ENCODE measurements at places on chromosomes 2 and 18.

- no peak for DNase-seq
Observed at GRCh38 chr2:3022841-3023372, 354.7 kb downstream of the EIPR1 start.

- DNase-seq, result no peak
Observed at GRCh38 chr2:164044622-164045021, 308.8 kb upstream of the FIGN start.

- no peak for DNase-seq
Observed at GRCh38 chr18:250685-251084, 17.2 kb downstream of the THOC1 start.

- DNase-seq, result no peak
Observed at GRCh38 chr2:109435066-109435690, 178.6 kb downstream of the SEPTIN10 start.

DNA sequence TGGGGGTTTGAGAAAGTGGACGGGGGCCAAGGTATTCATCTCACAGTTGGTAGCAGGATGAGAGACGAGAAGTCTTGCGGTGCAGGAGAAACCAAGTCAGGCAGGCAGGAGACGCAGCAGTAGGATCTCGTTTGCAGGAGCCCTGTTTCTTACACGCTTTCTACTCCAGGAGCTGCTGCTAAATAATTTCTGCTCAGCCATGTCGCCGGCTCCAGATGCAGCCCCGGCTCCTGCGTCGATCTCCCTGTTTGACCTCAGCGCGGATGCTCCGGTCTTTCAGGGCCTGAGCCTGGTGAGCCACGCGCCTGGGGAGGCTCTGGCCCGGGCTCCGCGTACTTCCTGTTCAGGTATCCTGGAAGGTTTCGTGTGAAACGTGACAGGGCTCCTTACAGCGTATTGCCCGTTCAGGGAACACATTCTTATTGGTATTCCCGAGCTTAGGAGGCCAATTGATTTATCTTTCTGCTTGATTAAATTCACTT, 494 bp downstream of the ANKZF1 start:
- no peak for DNase-seq

GRCh38 chr2:12534646-12535263, 182.0 kb upstream of the TRIB2 start:
- DNase-seq, result peak; percentile 95

- DNase-seq, result no peak
Observed at GRCh38 chr2:104702031-104702850, 151.7 kb upstream of the POU3F3 start.

DNA sequence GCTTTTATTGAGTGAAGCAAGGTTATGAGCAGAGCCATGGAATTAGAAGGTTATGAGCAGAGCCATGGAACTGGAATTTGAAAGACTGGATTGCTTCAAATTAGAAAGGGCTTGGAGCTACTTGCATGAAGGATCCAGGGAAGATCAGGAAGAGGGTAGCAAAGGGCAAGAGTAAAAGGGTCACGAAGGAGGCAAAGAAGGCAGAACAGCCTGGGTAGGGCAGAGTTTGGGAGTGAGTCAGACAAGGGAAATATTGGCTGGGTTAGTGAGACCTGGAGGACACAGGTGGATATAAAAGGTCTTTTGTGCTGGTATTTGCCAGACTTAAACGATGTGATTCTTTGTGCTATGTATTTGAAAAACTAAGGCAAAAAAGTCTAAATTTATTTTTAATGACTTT, 65.0 kb downstream of the SEMA4F start:
- no peak for DNase-seq

- no peak for DNase-seq
Observed at GRCh38 chr2:219775506-219775905, 148.1 kb downstream of the SLC4A3 start.

GRCh38 chr2:240584486-240585031, 2.0 kb upstream of the CAPN10 start:
- no peak for DNase-seq

- no peak for DNase-seq
Observed at GRCh38 chr2:170411660-170412059, 233.7 kb downstream of the MYO3B start.

DNA sequence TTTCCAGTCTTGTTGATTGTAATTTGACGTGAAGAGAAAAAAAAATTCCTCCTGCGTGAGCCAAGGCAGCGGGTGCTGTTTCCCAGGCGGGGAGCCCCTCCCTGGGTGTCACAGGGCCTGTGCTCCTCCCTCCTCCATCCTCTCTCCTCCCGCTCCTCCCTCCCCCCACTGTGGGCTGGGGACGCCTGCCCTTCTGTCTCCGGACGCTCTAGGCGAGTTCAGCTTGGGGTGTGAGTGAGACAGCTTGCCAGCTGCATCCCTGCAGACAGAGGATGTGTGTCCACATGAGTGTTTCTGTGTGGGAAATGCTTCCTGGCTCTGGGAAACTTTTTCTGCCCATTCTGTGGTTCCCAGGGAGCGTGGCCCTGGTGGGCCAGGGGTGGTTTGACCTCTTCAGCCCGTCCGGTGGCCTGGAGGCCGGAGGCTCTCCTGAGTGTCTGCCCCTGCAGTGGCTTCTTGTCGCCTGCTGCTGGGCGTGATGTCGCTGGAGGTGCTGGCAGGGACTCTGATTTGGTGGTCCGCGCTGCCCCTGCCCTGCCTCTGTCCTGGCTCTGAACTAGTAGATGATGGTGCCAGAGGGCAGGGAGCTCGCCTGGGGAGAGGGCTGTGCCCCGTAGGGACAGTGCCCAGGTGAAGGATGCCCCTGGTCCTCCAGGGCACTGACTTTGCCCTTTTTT, 96.4 kb downstream of the USP40 start:
- no peak for DNase-seq

DNA sequence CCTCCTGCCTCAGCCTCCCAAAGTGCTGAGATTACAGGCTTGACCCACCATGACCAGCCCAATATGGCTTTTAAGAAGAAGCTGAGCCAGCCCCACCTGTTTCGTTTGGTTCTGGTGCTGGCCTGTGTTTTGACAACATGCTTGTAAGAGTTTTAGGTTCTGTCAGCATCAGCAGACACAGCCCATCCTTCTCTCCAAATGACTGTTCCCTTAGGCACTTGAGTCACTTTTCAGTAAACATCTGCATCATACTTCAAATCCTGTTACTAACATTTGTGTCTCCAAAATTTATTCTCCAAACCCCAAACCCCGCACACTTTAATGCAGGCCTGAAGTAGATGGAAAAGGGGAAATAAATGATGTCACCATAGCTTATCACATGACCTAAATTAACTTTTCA, 1118.5 kb downstream of the TSN start:
- DNase-seq, result no peak

- DNase-seq, result no peak
Observed at GRCh38 chr2:15666861-15667808, 75.5 kb downstream of the DDX1 start.

DNA sequence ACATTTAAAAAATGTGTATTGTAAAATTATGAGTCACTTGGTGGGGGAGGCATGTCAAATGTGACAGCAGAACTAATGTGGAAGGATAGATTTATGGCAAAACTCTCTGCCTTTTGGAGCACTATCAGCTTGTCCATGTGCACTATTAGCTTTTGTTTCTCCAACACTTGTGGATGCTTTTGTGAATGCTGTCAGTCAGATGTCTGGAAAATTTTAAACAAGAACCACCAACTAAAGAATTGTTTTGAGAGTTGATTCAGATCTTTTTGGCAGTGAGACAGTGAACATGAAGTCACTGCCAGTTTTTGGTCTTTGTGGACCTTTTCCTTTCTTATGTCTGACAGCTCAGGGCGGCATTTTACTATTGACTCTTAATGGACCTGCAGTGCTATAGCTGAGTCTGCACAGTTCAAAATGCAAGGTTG, 72.4 kb downstream of the KIAA1328 start:
- no peak for DNase-seq

DNA sequence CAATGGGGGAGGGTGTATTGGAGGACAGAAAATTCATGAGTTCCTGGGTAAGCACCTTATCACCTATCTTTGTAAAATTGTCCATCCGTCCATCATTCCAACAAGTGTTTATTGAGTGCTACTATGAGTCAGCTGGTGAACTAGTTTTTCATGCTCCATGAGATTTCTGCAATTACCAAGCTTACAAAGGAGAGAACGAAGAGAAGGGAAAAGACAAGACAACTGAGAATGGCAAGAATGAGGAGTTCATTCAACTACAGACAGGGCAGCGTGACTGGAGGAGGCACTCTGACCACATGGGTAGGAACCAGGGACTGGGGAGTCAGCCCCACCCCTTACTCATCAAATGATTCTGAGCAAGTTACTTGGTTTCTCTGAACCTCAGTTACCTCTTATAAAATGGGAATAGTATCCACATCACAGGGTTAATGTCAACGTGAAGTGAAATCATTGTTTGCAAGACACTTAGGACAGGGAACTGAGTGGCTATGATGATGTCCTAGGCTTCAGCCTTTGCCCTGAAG, 18.6 kb upstream of the TXNDC2 start:
- DNase-seq, result no peak

DNA sequence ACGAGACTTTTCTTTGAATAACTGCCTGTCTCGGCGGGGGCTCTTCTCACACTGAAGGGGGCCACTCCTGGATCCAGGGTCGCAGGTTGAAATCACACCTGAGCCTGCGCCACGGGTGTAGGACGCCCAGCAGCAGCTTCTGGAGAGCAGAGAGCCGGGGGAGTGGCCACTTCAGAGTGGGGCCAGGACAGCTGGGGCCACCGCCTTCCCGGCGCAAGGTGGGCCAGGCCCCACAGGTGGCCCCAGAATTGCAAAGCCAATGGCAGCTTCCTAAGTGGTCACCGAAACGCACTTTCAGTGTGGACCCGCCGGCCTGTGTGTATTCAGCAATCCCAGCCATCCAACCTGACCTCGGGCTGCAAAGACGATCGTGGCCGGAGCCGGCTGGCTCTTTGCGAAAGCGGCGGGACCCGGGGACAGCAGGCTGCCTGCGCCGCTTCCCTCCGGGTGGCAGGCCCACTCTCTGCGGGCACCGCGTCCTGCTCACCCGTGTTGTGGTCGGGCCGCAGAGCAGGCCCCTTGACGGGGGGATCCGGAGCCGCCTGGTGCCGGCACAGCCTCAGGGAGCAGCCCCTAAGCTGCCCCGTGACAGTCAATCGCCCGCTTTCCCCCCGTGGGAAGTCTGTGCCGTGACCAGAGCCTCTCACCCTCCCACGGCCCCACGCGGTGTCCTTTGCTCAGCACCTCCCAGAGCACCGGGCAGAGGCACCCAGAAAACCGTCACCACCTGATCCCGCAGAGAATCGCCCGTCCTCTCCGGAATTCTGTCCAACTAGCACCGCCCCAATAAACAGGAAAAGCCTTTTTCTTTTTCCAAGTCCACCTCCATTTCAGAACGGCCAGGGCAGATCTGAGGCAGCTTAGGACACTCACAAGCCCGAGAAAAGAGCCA, 144.7 kb downstream of the ZNF516 start:
- no peak for DNase-seq

DNA sequence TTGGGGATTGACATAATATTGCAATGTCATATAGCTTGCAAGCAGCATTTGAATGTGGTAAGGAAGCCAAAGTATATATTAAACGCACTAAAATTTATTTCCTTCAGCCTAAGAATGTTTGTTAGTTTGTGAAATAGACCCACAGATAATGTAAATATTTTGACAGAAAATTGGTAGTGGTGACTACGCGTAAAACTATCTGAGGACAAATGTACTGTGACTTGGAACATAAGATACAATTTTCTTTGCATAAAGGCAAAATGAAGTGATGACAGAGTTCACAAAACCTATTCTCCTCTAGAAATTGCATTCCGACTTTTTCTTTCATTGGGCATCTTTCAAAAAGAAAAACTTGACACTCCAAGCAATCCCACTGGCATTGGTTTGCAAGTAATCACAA, 411.1 kb upstream of the LRATD1 start:
- no peak for DNase-seq

DNA sequence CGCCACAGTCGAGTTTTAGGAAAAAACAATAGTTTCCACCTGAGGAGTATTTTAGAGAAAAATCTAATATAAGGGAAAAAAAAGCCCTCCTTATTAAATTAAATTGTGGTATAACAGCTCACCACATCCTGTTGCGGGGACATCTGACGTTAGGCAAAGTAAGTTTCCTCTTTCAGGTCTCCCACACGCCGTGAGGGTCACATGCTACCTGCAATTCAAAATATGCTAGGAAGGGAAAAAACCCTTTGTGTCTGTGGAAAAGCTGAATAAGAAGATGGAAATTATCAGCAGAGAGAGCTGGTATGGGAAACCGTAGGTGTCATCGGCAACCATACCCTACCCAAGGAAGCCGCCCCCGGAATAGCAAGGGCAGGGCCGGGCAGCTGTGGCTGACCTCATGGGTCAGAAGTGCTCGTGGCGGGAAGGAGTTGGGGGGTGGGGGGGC, 128.0 kb downstream of the NFATC1 start:
- no peak for DNase-seq

- DNase-seq, result no peak
Observed at GRCh38 chr2:215876139-215876936, 137.0 kb downstream of the MREG start.

- no peak for DNase-seq
Observed at GRCh38 chr2:218776488-218776887, 5.5 kb upstream of the CYP27A1 start.

DNA sequence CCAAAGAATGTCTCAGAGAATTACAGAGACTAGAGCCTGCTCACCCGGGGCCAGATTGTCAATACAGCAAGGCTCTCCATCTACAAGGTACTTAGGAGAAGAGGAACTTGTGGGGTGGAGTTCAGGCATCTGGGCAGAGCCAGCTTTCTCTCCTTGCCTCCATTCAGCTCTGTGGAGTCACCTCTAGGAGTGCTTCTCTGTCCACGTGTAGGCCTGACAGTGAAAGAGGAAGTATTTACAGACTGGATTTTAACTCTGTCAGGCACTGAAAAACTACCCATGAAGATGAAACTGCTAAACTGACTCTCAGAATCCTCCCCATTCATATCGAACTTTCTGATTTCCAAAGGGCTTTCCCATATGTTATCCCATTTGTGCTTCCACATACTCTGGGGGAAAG, 315.6 kb downstream of the SETBP1 start:
- DNase-seq, result no peak

DNA sequence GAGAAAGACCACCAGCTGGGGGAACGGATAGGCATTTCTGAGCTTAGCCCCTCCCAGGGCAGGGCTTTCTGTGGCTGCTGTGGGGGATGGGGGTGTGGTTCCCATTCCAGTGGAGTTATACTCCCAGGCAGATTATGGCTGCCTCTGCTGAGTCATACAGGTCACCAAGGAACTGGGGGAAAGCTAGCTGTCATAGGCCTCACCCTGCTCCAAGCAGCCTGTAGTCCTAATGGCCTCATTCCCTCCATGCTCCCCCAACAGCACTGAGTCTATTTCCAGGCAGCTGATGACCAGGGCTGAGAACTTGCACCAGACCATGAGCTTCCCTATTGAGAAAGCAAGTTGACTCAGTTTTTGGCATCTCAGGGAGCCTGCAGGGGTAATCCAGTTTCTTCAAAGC, 87.1 kb downstream of the GPR39 start:
- no peak for DNase-seq

GRCh38 chr2:174028935-174029334, 63.8 kb upstream of the SP3 start:
- no peak for DNase-seq
